GM23248 (cell line): ENCODE measurements at places on chromosomes 13 and 19. TPM values are rescaled to one million over a fixed set of nuclear protein-coding genes. Genes with fewer than 3 reads are reported as not detected.

IL12RB1 gene
- not detected in 2 replicates for polyA plus RNA-seq

SIGLEC11 gene
- not detected in 2 replicates for polyA plus RNA-seq

DNA sequence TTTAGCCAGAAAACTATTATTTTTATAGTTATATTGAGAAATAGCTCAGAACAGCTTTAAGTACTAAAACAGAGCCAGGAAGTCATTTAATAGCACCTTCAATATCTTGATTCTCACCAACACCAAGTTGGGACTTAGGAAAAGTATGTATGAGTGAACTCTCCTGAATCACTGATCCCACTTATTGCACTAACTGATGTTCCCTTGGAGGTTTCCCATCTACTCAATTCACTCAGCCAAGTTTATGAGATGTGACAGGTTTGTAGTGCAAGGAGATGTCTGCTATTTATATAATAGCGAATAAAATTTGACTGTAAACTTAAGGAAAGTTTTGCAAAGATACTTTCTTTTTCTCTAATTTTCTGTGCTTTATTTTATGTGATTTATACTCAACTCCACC, 1147.6 kb upstream of the PCDH20 start:
- no peaks in the 10 kb centered on the region for H3K27me3 ChIP-seq
- no peak overlapping the region for H3K27ac ChIP-seq
- DNase-seq, result no peak
- no peaks in the 10 kb centered on the region for H3K4me1 ChIP-seq
- H3K36me3 ChIP-seq, result no peaks in the 10 kb centered on the region
- H3K4me3 ChIP-seq, result no peak overlapping the region

DNA sequence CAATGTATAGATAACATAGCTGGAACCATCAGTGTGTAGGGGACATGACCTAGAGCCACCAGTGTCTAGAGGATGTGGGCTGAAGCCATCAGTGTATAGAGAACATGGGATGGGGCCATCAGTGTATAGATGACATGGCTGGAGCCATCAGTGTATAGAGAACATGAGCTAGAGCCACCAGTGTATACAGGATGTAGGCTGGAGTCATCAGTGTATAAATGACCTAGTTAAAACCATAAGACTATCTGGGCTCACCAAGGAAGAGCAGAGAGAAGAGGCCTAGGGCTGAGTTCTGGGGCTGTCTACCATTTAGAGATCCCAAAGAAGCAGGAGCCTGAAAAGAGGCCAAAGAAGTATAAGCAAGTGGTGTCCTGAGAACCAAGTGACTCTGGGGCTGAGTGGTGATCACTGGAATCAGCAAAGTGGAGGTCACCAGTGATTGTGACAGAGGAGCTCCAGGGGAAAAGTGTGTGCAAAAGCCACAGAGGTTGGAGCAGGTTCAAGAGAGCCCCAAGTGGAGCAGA, 41.0 kb downstream of the RFX2 start:
- H3K4me3 ChIP-seq, result no peak overlapping the region
- no peaks in the 10 kb centered on the region for H3K27me3 ChIP-seq
- H3K36me3 ChIP-seq, result no peaks in the 10 kb centered on the region
- peaks cover 47% of the 10 kb centered on the region for H3K4me1 ChIP-seq
- DNase-seq, result no peak

- H3K4me1 ChIP-seq, result peaks cover 12% of the 10 kb centered on the region
- H3K27me3 ChIP-seq, result no peaks in the 10 kb centered on the region
- peak; percentile 55 for DNase-seq
- H3K36me3 ChIP-seq, result no peaks in the 10 kb centered on the region
- peak overlapping the region; percentile 49 for H3K4me3 ChIP-seq
These were observed 484.5 kb downstream of the LIG4 start for GRCh38 chr13:107730813-107731212.

- no peak for DNase-seq
- H3K36me3 ChIP-seq, result no peaks in the 10 kb centered on the region
- H3K27me3 ChIP-seq, result peaks cover 32% of the 10 kb centered on the region
- H3K4me1 ChIP-seq, result peaks cover 8% of the 10 kb centered on the region; the same call in 1 of the 2 replicates
- no peak overlapping the region for H3K4me3 ChIP-seq
- no peak overlapping the region for H3K27ac ChIP-seq
These were observed 4.0 kb downstream of the MAG start for GRCh38 chr19:35295792-35296462.
